ENCODE measurements at places on chromosomes 16 and 17. TPM values are rescaled to one million over a fixed set of nuclear protein-coding genes. Genes with fewer than 3 reads are reported as not detected.

VAT1L gene
- total RNA-seq = not detected

SLC6A2 gene
- total RNA-seq = 0.14 TPM

FN3K gene
- 8.9 TPM for total RNA-seq

TSR1 gene
- total RNA-seq = 55.9 TPM

CRHR1 gene
- total RNA-seq = 0.09 TPM

FBXO39 gene
- not detected for total RNA-seq

SHISA9 gene
- 0.13 TPM for total RNA-seq

DYNLRB2 gene
- not detected for total RNA-seq

PDIA2 gene
- 0.77 TPM for total RNA-seq

FNDC8 gene
- 0.07 TPM for total RNA-seq

PRSS27 gene
- total RNA-seq = 0.82 TPM

QRICH2 gene
- total RNA-seq = 0.85 TPM

CNTNAP1 gene
- total RNA-seq = 4.7 TPM

PVALEF gene
- total RNA-seq = not detected

ATP2A1 gene
- 1.9 TPM for total RNA-seq

CSNK2A2 gene
- 72.4 TPM for total RNA-seq

HSD17B1 gene
- 1.6 TPM for total RNA-seq

TNK1 gene
- total RNA-seq = 1.7 TPM

SNAI3 gene
- 0.07 TPM for total RNA-seq

GNG13 gene
- not detected for total RNA-seq

TRIM72 gene
- total RNA-seq = 0.01 TPM

CRYBA1 gene
- not detected for total RNA-seq

TERF2IP gene
- total RNA-seq = 43.9 TPM

TPSD1 gene
- not detected for total RNA-seq

RND2 gene
- 0.07 TPM for total RNA-seq

KRT20 gene
- 0.41 TPM for total RNA-seq

HS3ST4 gene
- not detected for total RNA-seq

ZNF385C gene
- 0.22 TPM for total RNA-seq

OR1A1 gene
- total RNA-seq = not detected

TBKBP1 gene
- 4.8 TPM for total RNA-seq

IGSF6 gene
- total RNA-seq = not detected

GPR142 gene
- not detected for total RNA-seq

KRTAP4-3 gene
- total RNA-seq = not detected

MYL4 gene
- total RNA-seq = not detected

NKD1 gene
- total RNA-seq = 0.31 TPM

PRKCB gene
- 0.15 TPM for total RNA-seq

KRT9 gene
- not detected for total RNA-seq

FAM20A gene
- not detected for total RNA-seq

PARD6A gene
- total RNA-seq = 2.2 TPM

SDK2 gene
- 1.8 TPM for total RNA-seq

CCR7 gene
- total RNA-seq = 0.84 TPM

SCARF1 gene
- 0.18 TPM for total RNA-seq

RANBP10 gene
- total RNA-seq = 9.6 TPM

MYH4 gene
- not detected for total RNA-seq

IKZF3 gene
- not detected for total RNA-seq

NPIPB2 gene
- 2.5 TPM for total RNA-seq

CCDC40 gene
- 7.5 TPM for total RNA-seq

KRT39 gene
- total RNA-seq = not detected

APPBP2 gene
- total RNA-seq = 22.0 TPM

POLR2A gene
- total RNA-seq = 78.6 TPM

NPTX1 gene
- 210 TPM for total RNA-seq

Data from A549 treated with Hydrocortisone at 1 μM for 4 hours (cell line).